Fibroblast of lung (primary cell): ENCODE measurements at places on chromosomes 5 and 9. TPM values are rescaled to one million over a fixed set of nuclear protein-coding genes. Genes with fewer than 3 reads are reported as not detected.

Gene SLC36A3
- not detected in 2 replicates for total RNA-seq

Gene AFF4
- total RNA-seq = 37.0 and 54.2 TPM in 2 replicates

Gene PCDHB7
- 1.0 and 1.5 TPM in 2 replicates for total RNA-seq

Gene IFNA10
- not detected in 2 replicates for total RNA-seq

Gene ARHGEF28
- 10.3 and 34.3 TPM in 2 replicates for total RNA-seq

Gene NEUROG1
- total RNA-seq = not detected in 2 replicates

Gene TXNDC8
- not detected in 2 replicates for total RNA-seq

Gene UGT3A2
- not detected in 2 replicates for total RNA-seq

Gene ACTBL2
- under 0.01 TPM in 1 of 2 replicates, not detected in the other for total RNA-seq

Gene PHYHD1
- 12.3 and 20.0 TPM in 2 replicates for total RNA-seq
